ENCODE measurements at places on chromosomes 12 and 14.

DNA sequence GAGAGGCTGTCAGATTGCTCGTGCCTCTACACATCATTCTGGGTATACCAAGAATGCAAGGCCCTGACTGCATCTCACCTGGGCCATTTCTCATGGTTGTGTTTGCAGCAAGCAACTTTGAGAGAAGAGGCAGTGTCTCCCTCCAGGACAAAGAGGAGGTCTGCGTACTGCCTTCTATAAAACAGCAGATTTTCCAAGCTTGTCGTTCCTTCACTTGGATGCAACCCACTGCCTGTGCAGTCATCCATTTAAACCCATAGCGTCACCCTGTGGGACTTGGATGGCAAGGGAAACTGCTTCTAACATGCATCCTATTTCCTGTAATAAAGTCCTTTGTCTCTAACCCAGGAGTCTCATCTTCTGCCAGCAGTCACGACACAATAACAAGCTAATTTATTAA lies 1.3 kb downstream of the POMT2 start:
- DNase-seq = no peak

- DNase-seq = no peak
Observed at GRCh38 chr12:91620992-91621391, 438.4 kb upstream of the DCN start.

- DNase-seq = no peak
Observed at GRCh38 chr12:27870939-27871338, 90.9 kb upstream of the MANSC4 start.

- peak; percentile 69 for DNase-seq
Observed at GRCh38 chr12:53065975-53066931, 12.9 kb downstream of the SPRYD3 start.

GRCh38 chr14:92224358-92224954 lies 98.5 kb upstream of the SLC24A4 start:
- DNase-seq = no peak

- no peak for DNase-seq
Observed at GRCh38 chr14:53744857-53745256, 211.8 kb downstream of the BMP4 start.

- peak; percentile 43 for DNase-seq
Observed at GRCh38 chr12:12717586-12718380, 615 bp downstream of the CDKN1B start.

Measured in CD4-positive, alpha-beta T cell treated with Interleukin-10 for 1 hour (primary cell).